CD8-positive, alpha-beta T cell (primary cell): ENCODE measurements at places on chromosomes 2 and 18.

DNA sequence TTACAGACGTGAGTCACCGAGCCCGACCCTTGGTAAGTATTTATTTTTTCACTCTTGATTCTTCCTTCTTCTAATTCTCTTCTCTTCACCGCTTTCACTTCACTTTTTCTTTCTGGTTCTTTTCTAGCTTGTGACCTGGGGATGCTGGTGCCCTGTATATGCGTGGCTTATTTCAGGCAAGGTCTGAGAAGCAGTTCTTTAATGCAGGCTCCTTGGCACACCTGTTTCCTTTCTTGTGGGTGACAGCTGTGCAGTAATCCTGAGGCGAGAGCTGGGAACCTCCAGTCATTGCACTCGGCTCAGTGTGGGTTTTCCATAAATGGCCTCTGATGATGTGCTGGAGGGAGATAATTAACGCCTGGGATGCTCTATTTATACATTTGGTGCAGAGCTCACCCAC is 193.8 kb downstream of the TSN start:
- DNase-seq, result no peak

DNA sequence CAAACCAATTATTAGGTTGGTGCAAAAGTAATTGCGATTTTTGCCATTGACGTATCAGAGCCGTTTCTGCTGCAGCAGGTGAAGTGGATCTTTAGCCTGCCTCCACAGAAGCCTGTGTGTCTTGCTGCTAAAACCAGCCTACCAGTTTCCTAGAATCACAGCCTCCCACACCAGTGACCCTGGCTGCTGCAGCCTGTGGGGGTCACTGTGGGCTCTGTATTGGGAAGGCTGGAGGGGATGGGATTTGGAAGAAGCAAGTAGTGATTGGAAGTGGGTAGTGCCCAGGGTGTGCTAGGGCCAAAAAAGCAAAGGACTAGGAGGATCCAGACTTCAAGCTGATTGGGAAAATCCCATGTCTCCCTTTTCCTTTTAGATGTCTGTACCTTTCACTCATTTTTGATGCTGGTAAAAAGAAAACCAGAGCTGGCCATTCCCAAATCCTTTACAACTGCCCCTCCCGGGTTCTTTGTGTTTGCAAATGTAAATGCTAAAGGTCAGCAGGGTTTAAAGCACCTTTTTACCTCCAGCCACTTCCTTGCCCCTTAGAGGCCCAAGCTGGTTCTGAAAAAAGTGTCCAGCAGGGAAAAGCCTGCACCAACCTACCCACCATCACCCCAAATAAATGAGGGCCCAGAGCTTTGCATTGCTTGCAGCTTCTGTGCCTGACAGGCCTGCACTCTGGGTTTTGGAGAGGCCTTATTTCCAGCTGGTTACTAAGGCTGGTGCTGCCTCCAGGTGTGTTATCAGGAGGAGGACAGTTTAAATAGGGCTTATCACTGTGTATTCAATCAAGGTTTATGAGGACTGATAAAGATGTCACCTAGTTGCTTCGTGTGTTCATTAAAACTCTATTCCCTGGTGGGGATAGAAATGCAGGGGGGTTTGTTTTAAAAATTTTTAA is 172.0 kb downstream of the MIB1 start:
- no peak for DNase-seq

DNA sequence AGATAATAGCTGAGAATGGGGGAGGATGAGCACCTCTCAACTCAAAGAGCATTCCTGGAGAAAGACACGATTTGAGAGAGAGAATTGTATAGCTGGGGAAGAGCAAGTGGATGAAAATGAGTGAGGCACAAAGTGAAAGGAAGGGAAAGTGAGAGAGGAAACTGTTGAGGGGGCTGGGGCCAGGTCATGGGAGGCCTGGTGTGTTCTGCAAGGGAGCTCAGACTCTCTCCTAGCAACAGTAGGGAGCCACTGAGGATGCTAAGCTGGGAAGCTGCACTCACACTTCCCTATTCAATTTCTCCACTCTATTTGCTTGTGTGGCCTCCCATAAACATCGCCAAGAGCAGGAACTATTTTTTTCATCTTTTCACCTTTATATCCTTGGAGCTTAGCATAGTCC is 14.8 kb downstream of the EVA1A start:
- no peak for DNase-seq

DNA sequence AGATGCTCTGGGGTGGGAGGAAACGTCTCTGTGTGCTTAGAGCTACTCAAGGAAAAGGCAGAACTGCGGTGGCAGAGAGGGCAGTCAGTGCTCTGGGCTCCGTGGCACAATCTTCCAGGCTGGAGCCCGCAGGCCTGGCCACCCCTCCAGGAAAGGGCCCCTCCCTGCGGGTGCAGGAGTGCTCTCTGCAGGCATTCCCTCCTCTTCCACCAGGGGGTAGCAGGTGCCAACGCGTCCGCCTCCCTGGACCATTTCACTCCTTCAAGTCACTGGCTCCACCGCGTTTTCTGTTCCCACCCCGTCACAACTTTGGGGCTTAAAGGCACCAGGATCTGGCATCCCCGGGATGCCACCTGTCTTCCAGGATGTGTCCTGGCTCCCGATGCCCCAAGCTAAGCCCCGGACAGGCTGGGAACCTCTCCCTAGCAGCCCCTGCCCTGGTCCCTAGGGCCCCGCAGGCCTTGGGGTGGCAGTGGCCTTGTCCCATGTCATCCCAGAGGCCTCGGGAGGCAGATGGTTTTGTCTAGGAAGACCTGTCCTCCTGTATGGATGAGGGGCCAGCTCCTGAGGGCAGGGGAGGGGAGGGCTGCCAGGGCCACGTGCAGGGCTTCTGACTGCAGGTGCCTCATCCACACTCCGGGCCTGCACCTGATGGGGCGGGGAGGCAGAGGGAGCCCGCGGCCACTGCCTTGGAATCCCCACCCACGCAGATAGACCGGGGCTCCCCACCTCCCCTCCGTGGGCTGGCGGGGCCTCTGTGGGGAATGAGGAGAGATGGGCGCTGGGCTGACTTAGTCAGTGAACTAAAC is 26.4 kb downstream of the KCNIP3 start:
- DNase-seq, result no peak

DNA sequence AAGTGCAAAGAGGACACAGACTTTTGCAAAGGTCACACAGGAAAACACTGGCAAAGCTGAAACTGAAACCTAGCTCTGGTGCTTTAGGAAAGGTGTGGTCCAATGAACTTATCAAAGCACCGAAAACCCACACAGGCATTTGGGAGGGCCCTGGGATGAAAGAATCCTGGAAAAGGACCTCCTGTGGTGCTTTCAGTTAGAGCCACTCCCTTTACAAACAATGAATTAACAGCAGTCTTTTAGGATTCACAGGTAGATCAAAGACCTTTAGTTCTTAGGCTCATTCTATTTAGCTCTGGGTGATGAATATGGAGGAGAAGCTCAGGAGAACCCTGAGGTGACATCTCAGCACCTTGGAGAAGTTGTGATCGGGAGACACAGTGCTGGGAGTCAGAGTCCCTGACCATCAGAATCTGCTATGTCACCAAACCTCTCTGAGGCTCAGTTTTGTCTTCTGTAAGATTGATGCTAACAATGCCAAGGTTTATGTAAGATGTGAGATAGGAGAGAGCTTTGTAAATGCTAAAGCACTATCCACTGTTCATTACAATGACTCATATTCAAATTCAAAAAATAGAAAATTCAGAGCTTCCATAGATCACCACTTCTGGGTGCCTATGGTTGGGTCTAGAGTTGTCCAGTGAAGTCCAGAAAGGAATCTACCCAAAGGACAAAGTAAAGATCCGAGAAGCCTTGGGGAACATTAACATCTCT is 39.3 kb downstream of the VSNL1 start:
- no peak for DNase-seq

DNA sequence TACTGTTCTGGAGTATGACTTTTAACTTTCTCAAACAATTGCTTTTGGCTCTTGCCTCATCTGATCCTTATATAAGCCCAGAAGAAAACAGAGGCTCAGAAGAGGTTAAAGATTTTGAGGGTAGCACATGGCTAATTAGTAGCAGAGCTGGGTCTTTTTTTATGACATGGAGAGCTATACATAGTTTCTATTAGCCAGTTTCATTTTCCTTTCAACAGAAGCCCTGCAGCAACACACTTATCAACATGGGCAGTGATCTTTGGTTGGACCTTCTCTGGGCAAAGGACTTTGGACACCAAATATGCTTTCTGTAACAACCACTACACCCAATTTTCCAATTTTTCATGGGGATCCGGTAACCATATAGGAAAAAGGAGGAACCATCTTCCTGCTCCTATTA is 64.9 kb downstream of the NCKAP5 start:
- no peak for DNase-seq

DNA sequence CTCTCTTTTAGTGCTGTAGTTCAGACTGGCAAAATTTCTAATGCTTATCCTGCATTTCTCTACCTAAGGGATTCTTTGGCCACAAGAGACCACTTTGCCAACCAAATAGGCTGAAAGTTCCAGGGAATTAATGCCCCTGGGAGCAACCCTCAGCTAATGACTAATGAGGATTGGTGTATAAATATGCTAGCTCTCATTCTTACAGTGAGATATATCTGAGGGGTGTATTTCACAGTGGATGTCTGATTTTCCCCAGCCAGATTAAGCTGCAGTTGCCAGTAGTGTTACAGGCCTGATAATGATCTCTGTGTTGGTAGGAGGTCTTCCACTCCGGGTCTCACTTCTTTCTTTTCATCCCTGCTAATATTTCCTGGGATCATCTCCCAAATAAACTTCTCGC is 90.4 kb downstream of the GULP1 start:
- no peak for DNase-seq

- no peak for DNase-seq
Measured at GRCh38 chr2:23538566-23538965, 153.6 kb downstream of the KLHL29 start.

DNA sequence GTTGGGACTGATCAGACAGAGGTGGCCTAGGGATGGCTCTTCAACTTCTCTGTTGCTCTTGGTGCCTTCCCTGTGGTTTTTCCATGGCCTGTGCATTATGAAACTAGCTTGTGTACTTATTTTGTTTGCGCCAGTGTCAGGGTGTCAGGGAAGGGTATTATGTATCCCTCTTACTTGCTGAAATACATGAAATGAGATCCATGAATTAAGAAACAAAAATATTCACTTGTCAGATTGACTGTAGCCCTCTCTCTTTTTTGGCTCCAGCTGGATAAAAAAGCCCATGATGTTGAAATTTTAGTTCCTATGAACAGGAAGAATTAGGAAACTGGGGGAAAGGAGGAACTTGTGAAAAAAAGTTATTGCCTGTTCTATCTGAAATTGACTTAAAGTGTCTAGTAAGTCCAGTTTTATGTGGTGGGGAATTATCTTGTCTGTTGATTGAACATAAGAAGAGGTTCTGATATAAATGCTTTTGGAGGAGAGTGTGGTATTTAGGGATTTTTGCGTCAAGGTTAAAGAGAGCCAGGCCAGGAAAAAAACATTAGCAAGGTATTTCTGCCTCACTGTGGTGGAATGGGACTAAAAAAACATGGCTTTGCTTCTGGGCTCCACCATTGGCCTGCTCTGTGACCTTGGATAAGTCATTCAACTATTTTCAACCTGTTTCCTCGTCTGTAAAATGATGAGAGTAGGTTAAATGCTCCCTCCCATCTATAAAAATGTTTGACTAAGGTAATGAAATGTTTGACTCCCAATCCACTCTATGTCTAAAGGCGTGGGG is 12.0 kb downstream of the UGP2 start:
- DNase-seq, result no peak

DNA sequence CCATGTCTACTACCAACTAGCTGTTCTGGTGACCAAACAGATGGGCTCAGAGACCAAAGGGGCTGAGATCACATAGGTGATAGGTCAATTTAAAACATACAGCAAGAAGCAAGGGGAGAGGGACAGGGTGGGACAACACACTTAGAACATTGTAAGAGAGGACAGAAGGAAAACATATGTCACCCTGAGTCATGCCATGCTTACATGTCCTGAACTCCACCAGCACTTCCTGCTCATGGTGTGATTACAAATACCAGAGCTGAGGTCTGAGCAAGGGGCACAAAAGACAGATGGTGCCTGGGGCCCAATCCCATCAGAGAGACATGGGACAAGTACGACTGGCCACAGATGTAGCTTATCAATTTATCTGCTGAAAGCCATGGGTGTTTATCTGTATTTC is 28.7 kb upstream of the GALNT14 start:
- no peak for DNase-seq

DNA sequence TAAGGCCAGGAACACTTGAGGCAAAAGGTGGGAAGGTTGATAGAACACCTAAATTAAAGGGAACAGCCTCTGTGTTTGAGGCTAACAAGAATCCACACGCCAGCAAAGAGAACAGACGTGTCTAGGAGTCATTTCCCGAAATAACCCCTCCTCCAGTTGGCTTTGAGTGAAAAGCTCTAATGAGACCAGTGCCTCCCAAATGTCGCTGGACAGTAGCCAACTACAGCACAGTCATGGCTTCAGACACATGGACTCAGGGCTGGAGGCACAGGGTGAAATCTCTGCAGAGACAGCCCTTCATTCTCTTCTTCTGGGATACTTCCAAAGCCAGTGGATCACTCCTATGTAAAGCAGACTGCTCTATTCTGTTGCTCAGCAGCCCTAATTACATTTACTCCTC is 49.6 kb downstream of the SOWAHC start:
- DNase-seq, result no peak

GRCh38 chr18:48616484-48617255 is 77.8 kb downstream of the CTIF start:
- DNase-seq, result no peak

DNA sequence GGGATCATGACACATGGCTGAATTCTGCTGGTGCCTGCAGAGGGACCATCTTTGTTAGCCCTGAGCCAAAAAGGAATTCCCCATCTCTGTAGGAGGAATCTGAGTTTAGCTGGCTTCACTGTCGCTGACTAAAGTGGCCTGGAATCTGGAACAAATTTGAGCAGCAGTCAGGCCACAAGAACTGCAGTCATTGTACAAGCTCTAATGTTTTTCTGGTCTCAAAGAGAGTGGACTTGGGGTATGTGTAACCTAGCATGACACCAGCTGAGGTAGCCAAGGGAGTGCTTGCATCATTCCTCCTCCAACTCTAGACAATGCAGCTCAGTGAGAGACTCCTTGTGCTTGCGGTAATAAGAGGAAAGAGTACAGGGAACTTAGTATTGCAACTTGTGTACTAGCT is 539.1 kb upstream of the LRRTM4 start:
- no peak for DNase-seq

DNA sequence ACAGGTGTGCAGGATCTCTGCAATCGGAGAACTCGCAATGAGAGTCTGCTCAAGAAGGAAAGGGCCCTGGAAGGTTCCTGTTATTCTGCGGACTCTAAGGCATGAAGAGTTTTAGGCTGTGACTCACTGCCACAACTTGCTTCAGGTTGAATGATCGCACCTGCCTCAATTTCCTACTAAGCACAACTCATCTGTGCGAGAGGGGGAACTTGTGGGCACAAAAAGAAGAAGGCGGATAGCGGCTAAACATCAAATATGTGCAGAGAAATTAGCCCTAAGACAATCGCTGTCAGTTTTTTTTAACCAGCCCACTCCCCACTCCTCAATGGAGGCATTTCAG is 14.0 kb upstream of the CREG2 start:
- DNase-seq, result no peak
